ENCODE measurements at places on chromosomes 2 and 18. TPM values are rescaled to one million over a fixed set of nuclear protein-coding genes. Genes with fewer than 3 reads are reported as not detected.

The LRRTM4 gene
- not detected for total RNA-seq

The SLC4A3 gene
- 6.0 TPM for total RNA-seq

The CNTNAP5 gene
- total RNA-seq, result 0.12 TPM

The ERBB4 gene
- under 0.01 TPM for total RNA-seq

The ATP8B1 gene
- total RNA-seq, result 52.8 TPM

The RSAD2 gene
- total RNA-seq, result 5.0 TPM

The PTPRM gene
- total RNA-seq, result 114 TPM

The ANKRD29 gene
- 9.1 TPM for total RNA-seq

The PLGLB1 gene
- 1.8 TPM for total RNA-seq

The TMEM17 gene
- 2.1 TPM for total RNA-seq

The EML6 gene
- total RNA-seq, result 3.2 TPM

The PID1 gene
- 8.5 TPM for total RNA-seq

The DPYSL5 gene
- not detected for total RNA-seq

The TXNDC2 gene
- 0.12 TPM for total RNA-seq

The GAD1 gene
- total RNA-seq, result 1.3 TPM

The PDCL3 gene
- 9.2 TPM for total RNA-seq

The MC2R gene
- total RNA-seq, result not detected

The PLCD4 gene
- 6.7 TPM for total RNA-seq

The INHA gene
- not detected for total RNA-seq

The RNF125 gene
- 0.16 TPM for total RNA-seq

The LRP1B gene
- total RNA-seq, result 0.32 TPM

The CSRNP3 gene
- total RNA-seq, result 1.6 TPM

The CFC1 gene
- total RNA-seq, result not detected

The OSBPL6 gene
- total RNA-seq, result 5.5 TPM

The TNFAIP6 gene
- 13.1 TPM for total RNA-seq

The AMER3 gene
- not detected for total RNA-seq

The CFAP53 gene
- 0.32 TPM for total RNA-seq

The CD8B gene
- total RNA-seq, result not detected

The TMEFF2 gene
- under 0.01 TPM for total RNA-seq

The RNF152 gene
- total RNA-seq, result 21.4 TPM

The GDF7 gene
- total RNA-seq, result under 0.01 TPM

The ZEB2 gene
- total RNA-seq, result 108 TPM
